Endothelial cell (in vitro differentiated cells): ENCODE measurements at places on chromosomes 6 and 20.
A peak's percentile ranks its signal among the peaks of the same experiment; 100 is the strongest.

DNA sequence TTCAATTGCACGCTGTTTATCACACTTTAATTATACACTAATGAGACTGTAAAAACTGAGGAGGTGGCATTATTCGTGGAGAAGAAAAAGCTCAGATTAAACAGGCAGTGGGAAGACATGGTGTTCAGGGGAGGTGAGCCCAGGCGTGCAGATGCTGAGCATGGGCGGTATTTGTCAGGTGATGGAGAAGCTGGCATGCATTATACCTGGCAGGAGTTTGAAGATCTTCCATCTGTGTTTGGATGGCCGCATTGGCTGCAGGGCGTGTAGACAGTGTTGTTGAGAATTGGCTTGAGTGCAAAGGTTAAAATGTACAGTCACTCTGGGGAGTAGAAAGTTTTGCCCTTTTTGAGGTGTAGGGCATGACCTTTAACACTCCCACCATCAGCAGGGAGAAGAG, 213.8 kb downstream of the ERMARD start:
- H3K4me3 ChIP-seq: peak overlapping the region; percentile 57
- H3K4me1 ChIP-seq: peaks cover 4% of the 10 kb centered on the region
- H3K27me3 ChIP-seq: peaks cover 14% of the 10 kb centered on the region
- peaks cover 5% of the 10 kb centered on the region for H3K36me3 ChIP-seq

DNA sequence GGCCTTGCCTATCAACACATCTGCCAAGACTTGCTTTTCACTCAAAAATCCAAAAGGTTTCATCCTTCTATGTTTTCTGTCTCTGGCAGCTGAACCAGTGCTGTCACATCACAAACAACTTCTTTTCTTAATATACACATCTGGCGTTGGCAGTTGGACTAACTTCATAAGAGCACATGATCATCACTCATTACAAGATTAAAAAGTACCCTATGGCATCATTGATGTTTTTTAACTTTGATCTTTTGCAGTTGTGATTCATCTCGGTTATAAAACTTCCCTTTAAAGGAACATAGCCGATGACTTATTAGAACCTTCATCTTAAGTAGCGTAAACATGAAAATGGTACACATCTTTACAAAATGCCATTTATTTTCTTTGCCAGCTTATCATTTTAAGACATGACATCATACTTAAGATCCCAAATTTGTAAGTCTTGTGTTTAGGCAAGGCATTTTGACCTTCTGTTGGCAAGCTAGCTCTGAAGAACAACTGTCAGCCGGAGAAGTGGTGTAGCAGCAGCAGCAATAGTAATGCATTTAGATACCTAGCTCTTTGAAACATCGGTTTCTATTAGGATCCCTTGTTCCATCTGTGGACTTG, 64.2 kb upstream of the SUPT3H start:
- no peaks in the 10 kb centered on the region for H3K27me3 ChIP-seq
- no peaks in the 10 kb centered on the region for H3K36me3 ChIP-seq
- DNase-seq: no peak

DNA sequence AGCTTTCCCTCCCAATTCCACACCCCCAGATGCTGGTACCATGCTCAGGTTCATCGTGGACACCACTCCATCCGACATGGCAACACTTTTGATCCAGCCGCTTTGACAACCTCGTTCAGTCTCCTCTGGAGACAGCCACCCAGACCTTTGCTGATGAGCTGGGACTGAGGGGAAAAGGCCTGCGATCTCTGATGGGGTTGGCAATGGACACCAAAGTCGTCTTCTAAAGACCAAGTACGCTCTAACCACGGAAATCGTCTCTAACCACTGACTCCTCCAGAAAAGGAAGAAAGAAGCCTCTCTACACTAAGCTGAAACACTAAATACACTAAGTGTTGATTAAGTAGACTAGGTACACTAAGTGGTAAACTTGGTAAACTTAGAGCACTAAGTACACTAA, 26.1 kb upstream of the HLA-E start:
- peaks cover 32% of the 10 kb centered on the region for H3K27me3 ChIP-seq
- H3K4me1 ChIP-seq: peaks cover 17% of the 10 kb centered on the region
- no peak overlapping the region for H3K27ac ChIP-seq
- H3K4me3 ChIP-seq: no peak overlapping the region

DNA sequence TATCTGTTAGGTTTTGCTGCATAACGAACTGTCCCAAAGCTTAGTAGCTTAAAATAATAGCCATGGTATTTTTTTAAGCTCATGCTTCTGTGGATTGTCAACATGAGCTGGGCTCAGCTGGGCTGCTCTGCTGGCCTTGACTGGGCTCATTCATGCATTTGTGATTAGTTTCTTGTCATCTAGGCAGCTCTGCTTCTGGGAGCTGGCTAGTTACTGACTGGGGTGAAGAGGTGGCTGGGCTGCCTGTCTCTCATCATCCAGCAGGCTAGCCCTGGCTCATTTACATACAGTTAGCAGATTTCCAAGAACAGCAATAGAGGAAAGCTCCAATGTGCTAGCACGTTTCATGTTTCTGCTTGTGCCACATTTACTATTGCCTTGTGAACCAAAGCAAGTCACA, 165.1 kb upstream of the PCSK2 start:
- no peaks in the 10 kb centered on the region for H3K4me1 ChIP-seq
- no peak overlapping the region for H3K4me3 ChIP-seq
- no peak for DNase-seq
- H3K36me3 ChIP-seq: no peaks in the 10 kb centered on the region
- H3K27ac ChIP-seq: no peak overlapping the region

GRCh38 chr20:56676001-56676400, 46.9 kb downstream of the TFAP2C start:
- H3K27me3 ChIP-seq: peaks cover 4% of the 10 kb centered on the region
- H3K4me3 ChIP-seq: no peak overlapping the region
- DNase-seq: no peak
- H3K27ac ChIP-seq: no peak overlapping the region
- H3K36me3 ChIP-seq: no peaks in the 10 kb centered on the region
- H3K4me1 ChIP-seq: peaks cover 2% of the 10 kb centered on the region

DNA sequence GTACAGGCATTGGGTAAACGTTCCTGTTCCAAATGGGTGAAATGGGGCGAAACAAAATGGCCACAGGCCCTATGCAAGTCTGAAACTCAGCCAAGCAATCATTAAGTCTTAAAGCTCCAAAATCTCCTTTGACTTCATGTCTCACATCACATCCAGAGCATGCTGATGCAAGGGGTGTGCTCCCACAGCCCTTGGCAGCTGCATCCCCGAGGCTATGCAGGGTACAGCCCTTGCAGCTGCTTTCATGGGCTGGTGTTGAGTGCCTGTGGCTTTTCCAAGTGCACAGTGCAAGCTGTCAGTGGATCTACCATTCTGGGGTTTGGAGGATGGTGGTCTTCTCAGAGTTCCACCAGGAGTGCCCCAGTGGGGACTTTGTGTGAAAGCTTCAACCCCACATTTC, 270.0 kb upstream of the CDYL start:
- no peaks in the 10 kb centered on the region for H3K27me3 ChIP-seq
- H3K4me1 ChIP-seq: no peaks in the 10 kb centered on the region
- no peak overlapping the region for H3K4me3 ChIP-seq

- H3K27ac ChIP-seq: no peak overlapping the region
- H3K4me1 ChIP-seq: peaks cover 61% of the 10 kb centered on the region
- no peak for DNase-seq
- H3K4me3 ChIP-seq: no peak overlapping the region
- peaks cover 1% of the 10 kb centered on the region for H3K27me3 ChIP-seq
Measured at GRCh38 chr6:39223555-39223954, 5.7 kb downstream of the KCNK5 start.

GRCh38 chr20:18585134-18585533, 2.7 kb upstream of the DTD1 start:
- peaks cover 4% of the 10 kb centered on the region for H3K27me3 ChIP-seq
- peaks cover 4% of the 10 kb centered on the region for H3K4me1 ChIP-seq
- H3K36me3 ChIP-seq: no peaks in the 10 kb centered on the region
- no peak overlapping the region for H3K27ac ChIP-seq
- no peak for DNase-seq

- H3K36me3 ChIP-seq: no peaks in the 10 kb centered on the region
- DNase-seq: no peak
- H3K27ac ChIP-seq: no peak overlapping the region
Measured at GRCh38 chr6:715709-716491, 23.0 kb upstream of the EXOC2 start.

GRCh38 chr6:36232172-36232571, 35.6 kb downstream of the BRPF3 start:
- peaks cover 34% of the 10 kb centered on the region for H3K36me3 ChIP-seq
- H3K27ac ChIP-seq: no peak overlapping the region
- H3K4me3 ChIP-seq: no peak overlapping the region
- H3K27me3 ChIP-seq: peaks cover 7% of the 10 kb centered on the region

GRCh38 chr6:36368921-36369865, 18.3 kb downstream of the ETV7 start:
- no peaks in the 10 kb centered on the region for H3K36me3 ChIP-seq
- no peak overlapping the region for H3K27ac ChIP-seq
- H3K27me3 ChIP-seq: peaks cover 5% of the 10 kb centered on the region
- H3K4me1 ChIP-seq: peaks cover 23% of the 10 kb centered on the region
- no peak overlapping the region for H3K4me3 ChIP-seq

DNA sequence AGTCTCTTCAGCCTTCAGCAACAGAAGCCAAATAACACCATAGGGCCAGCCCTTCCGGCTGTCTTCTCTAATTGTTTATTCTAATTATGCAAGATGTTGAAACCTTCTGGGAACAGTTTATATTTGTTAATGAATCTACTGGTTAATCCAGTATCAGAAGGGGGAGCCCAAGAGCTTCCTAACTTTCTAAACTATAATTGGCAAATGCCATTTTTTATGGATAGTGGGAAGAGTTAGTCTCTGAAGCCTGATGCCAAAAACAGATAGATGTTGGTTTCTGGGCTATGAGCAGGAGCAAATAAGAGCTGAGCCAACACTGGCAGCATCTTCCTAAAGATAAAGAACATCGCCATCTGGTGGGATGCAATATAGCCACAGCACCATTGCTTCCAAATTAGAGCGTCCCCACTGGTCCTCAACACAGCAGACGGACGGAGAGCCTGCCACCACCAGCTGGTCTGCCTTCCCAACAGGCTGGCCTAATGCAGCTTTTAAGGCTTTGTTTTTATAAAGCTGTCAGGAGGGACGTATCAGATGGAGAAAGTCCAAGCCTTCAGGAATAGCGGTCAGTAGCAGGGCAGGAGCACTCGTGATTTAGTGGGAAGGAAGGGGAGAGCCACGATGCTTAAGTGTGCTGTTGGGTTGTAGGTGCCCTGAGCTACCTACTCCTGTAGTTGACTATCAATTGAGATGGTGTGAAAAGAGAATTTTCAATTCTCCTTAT, 118.8 kb downstream of the RALGAPA2 start:
- H3K4me3 ChIP-seq: no peak overlapping the region
- H3K36me3 ChIP-seq: peaks cover 9% of the 10 kb centered on the region
- no peaks in the 10 kb centered on the region for H3K4me1 ChIP-seq
- H3K27me3 ChIP-seq: peaks cover 2% of the 10 kb centered on the region
- no peak overlapping the region for H3K27ac ChIP-seq
- peak; percentile 42 for DNase-seq

GRCh38 chr20:15220778-15221565, 883.6 kb upstream of the FLRT3 start:
- H3K36me3 ChIP-seq: no peaks in the 10 kb centered on the region
- H3K27ac ChIP-seq: no peak overlapping the region
- H3K27me3 ChIP-seq: no peaks in the 10 kb centered on the region
- peaks cover 8% of the 10 kb centered on the region for H3K4me1 ChIP-seq

DNA sequence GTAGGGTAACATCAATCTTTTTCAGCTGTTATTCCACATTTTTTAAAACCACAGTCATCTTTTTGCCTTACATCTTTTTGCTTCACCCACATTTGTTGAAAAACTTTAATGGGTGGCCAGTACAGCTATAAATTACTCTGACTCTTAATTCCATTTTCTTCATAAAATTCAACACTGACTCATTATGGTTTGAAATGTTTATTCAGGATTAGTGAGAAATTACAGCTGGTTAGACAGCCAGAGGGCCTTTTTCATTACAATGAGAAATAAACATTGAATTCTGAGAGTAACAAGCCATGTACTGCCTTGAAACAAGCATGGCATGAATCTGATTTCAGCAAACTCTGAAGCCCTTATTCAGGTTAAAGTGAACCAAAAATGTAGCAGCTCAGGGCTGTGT, 19.5 kb downstream of the NDUFAF4 start:
- H3K27ac ChIP-seq: no peak overlapping the region
- H3K36me3 ChIP-seq: no peaks in the 10 kb centered on the region
- H3K4me3 ChIP-seq: no peak overlapping the region
- no peak for DNase-seq
- no peaks in the 10 kb centered on the region for H3K4me1 ChIP-seq
- no peaks in the 10 kb centered on the region for H3K27me3 ChIP-seq

- H3K36me3 ChIP-seq: no peaks in the 10 kb centered on the region
- DNase-seq: no peak
- no peak overlapping the region for H3K4me3 ChIP-seq
- no peak overlapping the region for H3K27ac ChIP-seq
- peaks cover 2% of the 10 kb centered on the region for H3K27me3 ChIP-seq
Measured at GRCh38 chr6:130503146-130503545, 137.3 kb downstream of the TMEM200A start.

GRCh38 chr20:41331731-41332130, 8.9 kb upstream of the LPIN3 start:
- no peaks in the 10 kb centered on the region for H3K36me3 ChIP-seq
- H3K27me3 ChIP-seq: peaks cover 2% of the 10 kb centered on the region
- no peak overlapping the region for H3K27ac ChIP-seq
- H3K4me3 ChIP-seq: no peak overlapping the region
- H3K4me1 ChIP-seq: peaks cover 30% of the 10 kb centered on the region
- DNase-seq: no peak

DNA sequence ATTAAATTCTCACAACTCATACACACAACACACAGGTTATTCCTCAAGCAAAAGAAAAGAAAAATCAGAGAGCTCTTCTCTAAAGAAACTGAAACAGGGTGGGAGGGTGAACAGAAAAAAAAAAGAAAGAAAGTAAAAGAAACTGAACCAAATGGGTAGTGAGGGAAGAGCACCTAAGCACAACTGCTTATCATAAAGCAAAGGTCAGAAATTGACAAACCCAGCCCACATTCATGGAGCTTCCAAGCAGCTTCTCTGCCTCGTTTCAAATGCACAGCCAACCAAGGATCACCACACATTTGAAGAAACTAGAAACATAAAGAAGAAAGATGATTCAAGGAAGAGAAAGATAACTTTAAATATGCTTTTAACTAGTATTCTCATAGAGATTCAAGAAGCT, 90.5 kb downstream of the RNGTT start:
- peaks cover 1% of the 10 kb centered on the region for H3K4me1 ChIP-seq
- H3K36me3 ChIP-seq: no peaks in the 10 kb centered on the region
- no peak overlapping the region for H3K4me3 ChIP-seq
- no peak for DNase-seq
- no peak overlapping the region for H3K27ac ChIP-seq

GRCh38 chr6:38774929-38775707, 60.0 kb downstream of the DNAH8 start:
- no peak overlapping the region for H3K4me3 ChIP-seq
- no peaks in the 10 kb centered on the region for H3K36me3 ChIP-seq
- H3K27me3 ChIP-seq: peaks cover 2% of the 10 kb centered on the region
- no peaks in the 10 kb centered on the region for H3K4me1 ChIP-seq
- DNase-seq: no peak
- H3K27ac ChIP-seq: no peak overlapping the region

GRCh38 chr20:43558412-43559146, at the start of gene SGK2:
SGK2 (plus strand) TSS chr20:43559027; CDS start chr20:43566496, 7,469 bp downstream.
- no peak within 1 kb of the TSS for H3K4me3 ChIP-seq
- H3K27me3 ChIP-seq: peaks cover 2% of the 10 kb centered on the region
- H3K36me3 ChIP-seq: no peaks in the 10 kb centered on the region
- H3K4me1 ChIP-seq: peaks cover 28% of the 10 kb centered on the region

GRCh38 chr20:49245921-49246740, 26.9 kb downstream of the DDX27 start:
- peaks cover 33% of the 10 kb centered on the region for H3K4me1 ChIP-seq
- peak; percentile 29 for DNase-seq
